GM12891 (cell line): ENCODE measurements at places on chromosomes 1 and 21.

GRCh38 chr1:9730096-9730901 is 78.8 kb downstream of the PIK3CD start:
- no peak for DNase-seq

- no peak for DNase-seq
Measured at GRCh38 chr1:173050865-173051264, at the start of gene TNFSF18. TNFSF18 (minus strand) TSS chr1:173050941; CDS start chr1:173050896, 45 bp downstream.

- DNase-seq: no peak
Measured at GRCh38 chr1:156721535-156721934, 6.7 kb upstream of the METTL25B start.

DNA sequence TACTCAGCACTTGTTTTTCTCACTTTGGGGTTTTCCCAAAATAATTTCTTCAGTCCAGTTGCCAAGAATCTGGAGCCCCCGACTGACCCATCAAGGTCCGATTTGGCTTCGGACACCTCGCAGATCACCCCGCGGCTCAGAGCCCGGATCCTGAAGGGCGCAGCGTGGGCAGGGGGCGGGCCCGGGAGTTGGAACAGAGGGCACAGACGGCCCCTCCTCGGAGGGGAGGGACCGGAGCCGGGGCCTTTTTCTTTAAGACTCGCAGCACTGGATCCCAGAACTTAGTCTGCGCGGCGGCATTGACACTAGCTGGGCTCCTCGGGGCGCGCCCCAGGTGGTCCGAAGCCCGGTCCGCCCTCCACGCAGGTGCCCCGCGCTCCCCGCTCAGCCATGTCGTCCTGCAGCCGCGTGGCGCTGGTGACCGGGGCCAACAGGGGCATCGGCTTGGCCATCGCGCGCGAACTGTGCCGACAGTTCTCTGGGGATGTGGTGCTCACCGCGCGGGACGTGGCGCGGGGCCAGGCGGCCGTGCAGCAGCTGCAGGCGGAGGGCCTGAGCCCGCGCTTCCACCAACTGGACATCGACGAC is at the start of gene CBR3:
Gene CBR3 (plus strand): TSS at position 277 of the 588 bp plus-strand sequence. CDS start 114 bp downstream, at position 391.
- no peak for DNase-seq

GRCh38 chr1:151242442-151242841 is 12.1 kb upstream of the PSMD4 start:
- no peak for DNase-seq

DNA sequence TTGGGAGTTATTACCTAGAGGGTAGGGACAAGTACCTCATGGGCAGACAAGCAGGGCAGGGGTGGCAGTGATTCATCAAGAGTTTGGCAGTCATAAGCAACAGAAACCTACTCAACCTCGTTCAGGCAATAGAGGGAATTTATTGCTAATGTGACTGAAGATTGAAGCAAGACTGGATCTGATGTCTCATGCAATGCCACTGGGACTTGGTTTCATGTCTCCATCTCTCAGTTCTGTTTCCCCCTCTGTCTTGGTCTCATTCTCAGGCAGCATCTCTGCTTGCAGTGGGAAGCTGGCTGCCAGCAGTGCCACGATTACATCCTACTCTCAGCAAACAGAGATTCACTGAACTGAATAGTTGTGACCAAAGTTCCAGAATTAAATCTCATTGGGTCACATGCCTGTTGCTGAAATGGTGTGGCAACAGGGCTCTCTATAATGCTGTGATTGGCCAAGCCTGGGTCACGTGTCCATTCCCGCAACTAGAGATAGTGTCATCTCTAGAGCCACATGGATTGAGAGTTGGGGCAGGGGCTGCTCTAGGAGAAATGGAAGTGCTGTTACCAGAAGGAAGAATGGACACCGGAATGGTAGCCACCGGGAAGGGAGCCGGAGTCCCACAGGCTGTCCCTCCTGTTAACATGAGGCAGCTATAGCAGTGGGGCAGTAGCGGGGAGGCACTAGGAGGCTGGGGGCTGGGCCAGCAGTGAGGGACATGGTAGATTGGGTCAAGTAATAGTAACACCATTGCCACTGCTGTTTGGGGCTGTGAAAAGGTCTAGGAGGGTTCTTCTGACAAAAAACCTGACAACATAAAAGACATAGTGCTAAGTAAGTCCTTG is 3.9 kb upstream of the CDC42 start:
- no peak for DNase-seq

GRCh38 chr1:2337081-2337480 is 54.3 kb downstream of the MORN1 start:
- no peak for DNase-seq

GRCh38 chr1:62903982-62904855 is 120.3 kb downstream of the ATG4C start:
- no peak for DNase-seq

DNA sequence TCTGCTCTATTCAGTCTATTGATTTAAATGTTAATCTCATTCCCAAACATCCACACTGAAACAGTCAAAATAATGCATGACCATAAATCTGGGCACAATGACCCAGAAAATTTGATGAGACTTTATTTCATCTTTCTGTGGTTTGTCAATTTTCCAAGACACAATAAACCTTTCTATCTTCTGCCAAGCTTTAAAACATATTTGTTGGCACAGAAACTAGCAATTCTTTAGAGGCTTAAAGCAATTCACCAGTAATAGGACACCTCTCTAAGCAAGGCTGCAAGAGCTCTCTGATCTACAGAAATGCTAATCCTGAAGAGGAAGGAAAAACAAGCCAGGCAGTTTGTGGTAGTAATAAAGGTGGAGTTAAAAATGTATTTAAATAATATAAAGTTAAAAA is 113.7 kb downstream of the FCRL5 start:
- no peak for DNase-seq

GRCh38 chr1:151106894-151107293 is 36.3 kb downstream of the GABPB2 start:
- DNase-seq: no peak

DNA sequence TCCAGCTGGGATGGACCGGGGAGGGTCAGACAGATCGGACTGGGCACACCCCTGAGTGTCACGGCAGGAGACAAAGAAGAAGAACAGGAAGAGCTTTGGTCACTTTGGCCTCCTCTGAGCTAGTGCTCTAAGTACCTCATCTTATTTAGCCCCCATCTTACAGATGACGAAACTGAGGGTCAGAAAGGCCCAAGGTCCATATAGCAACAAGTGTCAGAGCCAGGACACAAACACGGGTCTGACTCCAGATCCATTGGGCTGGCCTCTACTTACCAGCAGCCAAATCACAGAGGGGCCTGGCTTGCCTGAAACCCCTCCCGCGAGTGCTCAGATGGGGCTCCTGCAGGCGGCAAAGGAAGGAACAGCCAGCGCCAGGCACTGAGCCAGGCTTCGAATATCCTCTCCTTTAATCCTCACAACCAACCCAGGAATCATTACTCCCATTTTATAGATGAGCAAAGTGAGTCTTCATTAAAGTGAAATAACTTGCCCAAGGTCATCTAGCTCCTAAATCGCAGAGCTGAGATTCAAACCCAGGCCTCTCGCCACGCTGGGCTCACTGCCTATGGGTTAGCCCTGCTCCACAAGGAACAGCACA is 25.7 kb upstream of the SELENON start:
- no peak for DNase-seq

- no peak for DNase-seq
Measured at GRCh38 chr1:176211396-176212165, 4.5 kb upstream of the COP1 start.

- DNase-seq: no peak
Measured at GRCh38 chr1:106289265-106289928, 767.1 kb upstream of the PRMT6 start.

GRCh38 chr1:213987927-213988506 is at the start of gene PROX1:
PROX1 (plus strand) TSS chr1:213987973; CDS start chr1:213996536, 8,563 bp downstream.
- DNase-seq: no peak

DNA sequence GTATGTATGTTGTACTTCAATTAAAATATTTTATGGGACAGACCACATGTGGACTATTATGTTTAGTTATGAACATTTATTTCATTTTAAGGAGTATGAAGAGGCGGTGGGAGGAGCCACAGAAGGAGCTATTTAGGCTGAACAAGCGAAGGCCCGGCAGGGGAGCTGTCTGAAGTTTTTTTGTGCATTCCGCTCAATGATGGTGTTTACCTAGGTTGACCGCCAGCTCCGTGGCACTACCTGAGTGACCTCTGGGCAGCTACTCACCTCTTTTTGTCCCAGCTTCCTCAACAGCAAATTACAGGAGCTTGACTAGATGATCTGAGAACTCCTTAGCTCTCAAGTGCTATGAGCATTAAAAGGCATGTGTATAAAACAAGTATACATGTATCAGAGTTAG is 32.7 kb upstream of the C1orf198 start:
- no peak for DNase-seq

DNA sequence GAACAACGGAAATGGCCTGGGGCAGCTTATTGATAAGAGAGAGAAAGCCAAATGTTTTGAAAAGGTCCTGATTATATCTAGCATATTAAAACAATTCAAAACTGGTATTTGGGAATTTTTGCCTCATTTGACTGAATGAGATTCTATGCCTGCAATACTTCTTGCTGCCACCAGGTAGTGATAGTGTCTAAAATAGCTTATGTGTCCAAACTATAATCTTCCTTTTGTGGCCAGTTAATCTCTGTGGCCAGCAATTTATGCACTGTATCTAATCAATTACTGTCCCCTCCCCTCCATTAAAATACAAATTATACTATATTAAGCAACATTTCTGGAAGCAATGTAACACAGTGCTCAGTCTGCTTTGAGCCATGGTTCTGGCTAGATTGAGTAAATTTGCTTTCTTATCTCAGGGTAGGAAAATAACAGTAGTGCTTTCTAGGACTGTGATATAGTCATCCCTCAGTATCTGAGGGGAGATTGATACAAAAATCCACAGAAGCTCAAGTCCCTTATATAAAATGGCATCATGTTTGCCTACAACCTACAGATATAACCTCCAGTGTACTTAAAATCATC is 91.8 kb downstream of the FOXD2 start:
- no peak for DNase-seq

- no peak for DNase-seq
Measured at GRCh38 chr1:24910751-24911650, 19.1 kb downstream of the RUNX3 start.

DNA sequence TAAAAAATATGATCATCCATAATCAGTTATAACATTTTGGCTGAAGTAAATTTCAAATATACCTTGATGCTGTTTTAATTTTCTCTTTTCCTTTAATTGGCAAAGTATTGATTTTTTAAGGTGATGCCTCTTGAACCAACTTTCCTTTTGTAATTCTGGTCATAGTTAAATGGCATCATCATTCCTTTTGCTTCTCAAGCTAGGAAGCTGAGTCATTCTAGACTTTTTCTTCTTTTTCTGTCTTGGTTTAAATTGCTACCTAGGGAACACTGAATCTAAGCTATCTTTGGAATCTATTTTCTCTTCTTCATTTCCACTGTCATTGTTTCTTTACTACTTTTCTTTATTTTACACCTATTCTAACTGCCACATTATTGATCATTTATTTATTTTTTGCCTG is 162.7 kb downstream of the HMCN1 start:
- DNase-seq: no peak

DNA sequence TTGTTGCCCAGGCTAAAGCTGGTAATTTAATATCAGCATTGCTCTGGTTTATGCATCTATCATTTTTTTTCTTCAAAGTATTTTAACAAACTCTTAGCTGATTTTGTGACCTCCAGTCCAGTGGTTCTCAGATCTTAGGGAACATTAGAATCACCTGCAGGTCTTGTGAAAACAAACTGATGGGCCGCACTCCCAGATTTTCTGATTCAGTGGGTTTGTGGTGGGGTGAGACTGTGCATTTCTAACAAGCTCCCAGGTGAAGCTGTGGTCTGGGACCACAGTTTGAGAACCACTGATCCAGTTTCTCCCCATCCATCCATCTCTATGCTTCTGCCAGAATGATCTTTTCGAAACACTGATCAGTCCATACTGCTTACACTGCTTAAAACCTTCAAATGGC is 305.7 kb upstream of the USP24 start:
- DNase-seq: no peak

DNA sequence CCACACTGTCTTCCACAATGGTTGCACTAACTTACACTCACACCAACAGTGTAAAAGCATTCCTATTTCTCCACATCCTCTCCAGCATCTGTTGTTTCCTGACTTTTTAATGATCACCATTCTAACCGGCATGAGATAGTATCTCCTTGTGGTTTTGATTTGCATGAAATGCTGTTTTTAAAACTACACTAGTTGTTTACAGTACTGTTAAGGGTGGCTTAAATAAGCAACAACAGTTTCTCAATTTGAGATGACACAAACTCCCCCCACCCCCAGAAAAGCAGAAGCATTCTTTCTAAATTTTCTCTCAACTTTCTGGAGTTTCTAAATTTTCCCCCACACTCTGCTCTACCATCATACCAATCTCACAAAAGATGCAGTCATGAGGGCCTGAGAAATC is 7.1 kb upstream of the SLAMF7 start:
- DNase-seq: no peak

DNA sequence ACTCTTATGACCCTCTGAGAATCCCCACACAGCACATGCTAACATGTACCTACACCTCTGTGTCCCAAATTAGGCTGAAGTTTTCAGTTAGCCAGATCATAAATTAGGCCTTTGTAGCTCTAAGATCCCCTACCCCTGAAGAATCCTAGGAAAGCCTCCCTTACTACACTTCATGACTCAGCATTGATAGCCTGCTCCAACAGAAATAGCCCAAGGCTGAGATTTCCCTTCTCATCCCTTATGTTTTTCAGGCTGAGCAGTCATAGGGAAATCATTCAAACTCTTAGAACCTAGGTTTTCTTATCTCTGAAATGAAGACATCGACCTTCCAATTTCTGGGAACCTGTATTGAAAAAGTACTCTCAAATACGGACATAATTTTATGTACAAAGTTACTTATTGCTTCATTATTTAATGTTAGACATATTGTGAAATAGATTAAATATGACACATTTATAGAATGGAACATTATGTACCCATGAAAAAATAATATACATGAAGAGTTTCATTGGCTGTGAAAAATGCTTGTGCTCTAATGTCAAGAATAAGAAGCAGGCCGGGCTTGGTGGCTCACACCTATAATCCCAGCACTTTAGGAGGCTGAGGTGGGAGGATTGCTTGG is 122.4 kb upstream of the UBE2U start:
- no peak for DNase-seq

GRCh38 chr1:43582162-43582566 is 51.5 kb downstream of the PTPRF start:
- peak; percentile 69 for DNase-seq

DNA sequence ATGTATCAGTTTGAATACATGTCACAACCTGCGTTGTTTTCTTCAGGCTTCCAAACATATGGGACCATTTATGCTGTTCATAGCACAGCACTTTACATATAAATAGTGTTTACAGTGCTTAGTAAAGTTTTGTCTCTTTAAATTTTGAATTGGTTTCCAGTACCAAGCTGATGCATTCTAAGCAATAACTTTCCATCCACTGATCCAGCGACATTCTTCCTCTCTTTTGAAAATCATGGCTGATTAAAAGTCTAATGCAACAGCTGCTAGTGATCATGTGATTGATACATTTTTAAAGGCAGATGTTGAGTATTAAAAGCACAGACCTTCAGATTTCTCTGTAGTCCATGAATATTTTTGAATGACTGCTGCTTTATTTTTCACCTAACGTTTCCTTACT is 154.9 kb downstream of the PTPRC start:
- DNase-seq: no peak

- peak; percentile 9 for DNase-seq
Measured at GRCh38 chr1:227234998-227235405, 83.3 kb downstream of the CDC42BPA start.
